ENCODE measurements at places on chromosomes 1 and 21.

DNA sequence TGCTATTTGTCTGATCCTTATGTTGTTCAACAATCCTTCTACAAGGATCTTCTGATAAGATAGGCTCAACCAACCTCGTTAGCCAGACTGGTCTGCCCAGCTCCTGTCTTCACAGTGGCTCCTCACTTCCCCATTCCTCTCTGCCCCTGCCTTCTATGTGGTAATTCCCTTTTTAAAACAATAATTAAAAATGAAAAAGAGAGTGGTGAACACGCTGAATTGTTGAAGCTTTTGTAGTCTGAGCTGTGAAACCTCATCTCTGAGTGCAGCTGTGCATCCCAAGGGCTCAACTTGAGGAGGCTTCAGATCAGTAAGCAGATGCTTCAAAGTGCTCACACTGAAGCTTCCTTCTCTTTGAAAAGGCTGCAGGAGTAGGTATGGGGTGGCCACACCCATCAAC, 70.7 kb upstream of the JUN start:
- no peak for DNase-seq

- no peak for DNase-seq
Measured at GRCh38 chr1:34452451-34452850, 275.7 kb downstream of the C1orf94 start.

DNA sequence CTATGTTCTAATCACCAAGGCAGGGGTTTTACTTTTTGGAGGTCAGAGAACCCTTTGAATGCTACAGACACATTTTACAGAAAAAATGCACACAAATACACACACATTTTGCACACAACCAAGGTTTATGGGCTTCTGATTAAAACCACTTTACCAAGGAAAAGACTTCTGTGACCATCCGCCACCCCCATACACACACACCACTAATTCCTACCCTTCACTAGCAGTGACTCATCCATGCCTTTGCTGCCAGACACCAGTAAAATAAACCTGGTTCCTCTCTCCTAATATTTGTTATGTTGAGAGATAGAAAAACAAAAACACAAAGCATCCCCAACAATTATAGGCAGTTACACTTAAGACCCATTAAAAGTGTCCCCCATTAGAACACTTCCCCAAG, 12.9 kb downstream of the PIGM start:
- DNase-seq, result no peak

DNA sequence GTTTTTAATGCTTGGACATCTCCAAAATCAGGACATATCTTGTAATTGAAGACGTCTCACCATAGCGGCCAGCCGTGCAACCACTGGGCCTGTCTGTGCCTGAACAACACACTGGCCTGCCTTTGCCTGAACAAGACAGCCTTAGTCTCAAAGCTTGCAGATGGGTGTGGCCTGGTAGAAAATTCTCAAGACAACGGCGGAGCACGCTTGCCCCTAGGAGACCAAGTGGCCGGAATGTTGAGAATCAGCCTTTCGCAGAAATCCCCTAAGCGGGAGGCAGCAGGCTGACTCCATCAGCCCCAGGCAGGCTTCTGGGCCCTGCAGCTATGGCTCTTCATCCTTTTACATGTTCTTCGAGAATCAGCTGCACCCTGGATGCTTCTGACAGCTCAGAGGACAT, 98.0 kb upstream of the C1orf174 start:
- no peak for DNase-seq

- DNase-seq, result no peak
Measured at GRCh38 chr1:232334811-232335210, 295.1 kb downstream of the SIPA1L2 start.

DNA sequence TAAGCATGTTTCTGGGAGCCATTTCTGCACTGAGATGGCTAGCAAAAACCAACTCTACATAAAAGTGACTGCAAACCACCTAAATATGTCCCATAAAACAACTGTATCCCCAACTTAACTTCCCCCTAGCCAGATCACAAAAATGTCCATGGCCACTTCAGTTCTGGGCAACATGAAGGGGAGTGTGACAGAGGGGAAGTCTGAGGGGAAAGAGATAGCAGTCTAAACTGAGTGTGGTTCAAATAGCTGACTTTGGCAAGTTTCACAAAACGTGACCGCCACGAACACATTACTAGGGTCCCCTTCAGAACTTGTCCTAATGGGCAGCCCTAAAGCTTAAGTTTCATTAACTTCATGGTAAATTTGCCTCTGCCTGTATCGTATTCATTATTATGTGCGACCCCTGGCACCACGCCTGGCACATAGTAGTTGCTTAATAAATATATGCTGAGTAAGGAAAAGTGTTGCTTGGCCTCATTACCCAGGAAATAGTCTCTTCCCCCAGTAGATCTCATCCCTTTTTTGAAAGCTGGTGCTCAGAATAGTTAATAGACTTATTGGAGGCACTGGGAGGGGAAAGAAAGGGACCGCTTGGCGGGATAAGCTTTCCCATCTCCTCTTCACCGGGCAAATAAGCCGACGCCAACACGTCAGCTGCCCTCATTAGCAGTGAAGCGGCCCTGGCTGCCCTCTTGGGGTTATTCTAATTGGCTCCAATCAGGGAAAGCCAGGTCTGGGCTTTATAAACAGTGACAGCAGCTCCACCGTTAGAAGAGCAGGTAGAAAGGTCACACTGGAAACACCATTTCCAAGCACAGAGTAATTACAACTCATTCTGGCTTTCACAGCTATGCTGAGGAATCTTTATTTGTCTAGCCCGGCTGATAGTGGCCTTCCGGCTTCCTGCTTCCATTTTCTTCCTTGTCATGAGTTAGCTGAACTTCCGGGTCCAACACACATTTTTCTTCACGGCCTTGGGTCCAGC, 122.1 kb downstream of the LRIG2 start:
- no peak for DNase-seq

- no peak for DNase-seq
Measured at GRCh38 chr1:223266632-223267172, 97.3 kb downstream of the SUSD4 start.

DNA sequence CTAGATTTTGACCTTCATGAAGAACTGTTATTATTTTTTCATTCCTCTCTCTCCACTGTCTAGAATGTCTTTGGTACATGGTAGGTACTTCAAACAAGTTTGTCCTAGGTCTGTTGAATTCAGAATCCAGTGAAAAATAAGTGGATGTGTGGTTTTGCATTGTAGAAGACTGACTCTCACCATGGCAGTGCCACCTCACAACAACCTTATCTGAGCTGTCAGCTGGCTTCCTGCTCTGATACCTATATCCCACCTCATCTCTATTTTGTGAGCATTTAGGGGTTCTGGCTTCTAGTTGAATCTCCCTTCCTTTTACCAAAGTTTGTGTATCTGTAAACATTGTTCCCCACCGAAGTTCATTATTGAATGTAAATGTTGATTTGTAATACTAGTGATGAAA, 9.1 kb downstream of the SWT1 start:
- DNase-seq, result no peak

- no peak for DNase-seq
Measured at GRCh38 chr1:234310460-234310817, 62.8 kb upstream of the COA6 start.

DNA sequence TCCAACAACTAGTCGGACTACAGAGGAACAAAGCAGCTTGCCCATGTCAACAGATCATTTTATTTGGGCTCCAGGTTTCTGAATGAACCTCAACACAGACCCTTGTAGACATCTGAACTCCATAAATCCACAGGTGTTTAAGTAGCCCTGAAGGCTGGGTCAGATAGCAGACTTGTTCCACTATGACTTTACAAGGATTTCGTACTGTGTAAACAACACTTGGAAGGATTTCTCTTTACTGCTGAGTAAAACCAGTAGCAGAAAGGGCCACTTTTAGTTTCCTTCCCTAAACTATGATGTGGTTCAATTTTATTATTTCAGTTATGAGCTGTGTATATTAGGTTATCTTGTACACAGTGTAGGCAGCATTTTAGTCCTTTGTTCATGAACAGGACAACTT, 316.4 kb upstream of the ADGRL2 start:
- no peak for DNase-seq

DNA sequence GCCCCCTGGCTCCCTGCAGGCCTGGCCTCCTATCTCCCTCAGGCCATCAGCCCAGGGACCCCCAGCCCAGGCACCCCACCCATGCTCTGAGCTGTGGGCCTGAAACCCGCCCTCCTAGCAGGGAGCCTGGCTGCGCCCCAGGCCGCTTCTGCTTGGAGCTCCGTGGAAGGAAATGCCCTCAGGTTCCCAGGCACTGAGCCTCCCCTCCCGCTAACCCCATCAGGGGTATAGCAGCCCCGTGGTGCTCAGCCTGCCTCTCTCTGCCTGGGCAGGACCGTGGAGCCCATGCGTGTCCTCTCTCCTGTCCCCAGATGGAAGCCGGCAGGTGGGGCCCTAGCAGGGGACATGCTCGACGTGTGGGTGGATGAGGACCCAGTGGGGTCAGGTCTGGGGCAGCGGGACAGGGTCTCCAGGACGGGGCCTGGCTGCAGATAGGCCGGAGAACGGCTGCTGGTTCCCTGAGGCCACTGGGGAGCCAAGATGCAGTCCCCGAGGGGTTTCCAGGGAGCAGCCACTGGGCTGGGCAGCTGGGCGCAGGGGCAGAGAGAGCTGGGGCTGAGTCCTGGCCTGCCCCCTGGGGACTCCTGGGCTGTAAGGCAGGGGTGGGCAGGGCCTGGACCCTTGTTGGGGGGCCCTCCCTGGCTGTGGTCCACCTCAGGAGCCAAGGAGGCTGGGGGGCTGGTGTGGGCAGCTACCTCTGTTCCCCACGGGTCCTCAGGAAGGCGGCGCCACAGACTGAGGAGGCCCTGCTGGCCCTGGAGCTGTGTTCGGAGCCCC, 75.5 kb downstream of the MORN1 start:
- no peak for DNase-seq

All from activated CD4-positive, CD25-positive, alpha-beta regulatory T cell treated with anti-CD3 and anti-CD28 coated beads, Interleukin-2, amount 50 U/mL, for 16 hours (primary cell).